Gastroesophageal sphincter (tissue), 4 donors: ENCODE measurements at places on chromosomes 6 and 20. TPM values are rescaled to one million over a fixed set of nuclear protein-coding genes. Genes with fewer than 3 reads are reported as not detected.

- no peak for ATAC-seq
These were observed 1189.4 kb upstream of the EYS start for GRCh38 chr6:66896415-66896814.

Gene BTN1A1
- not detected for total RNA-seq

Gene OR2J3
- total RNA-seq = not detected

DNA sequence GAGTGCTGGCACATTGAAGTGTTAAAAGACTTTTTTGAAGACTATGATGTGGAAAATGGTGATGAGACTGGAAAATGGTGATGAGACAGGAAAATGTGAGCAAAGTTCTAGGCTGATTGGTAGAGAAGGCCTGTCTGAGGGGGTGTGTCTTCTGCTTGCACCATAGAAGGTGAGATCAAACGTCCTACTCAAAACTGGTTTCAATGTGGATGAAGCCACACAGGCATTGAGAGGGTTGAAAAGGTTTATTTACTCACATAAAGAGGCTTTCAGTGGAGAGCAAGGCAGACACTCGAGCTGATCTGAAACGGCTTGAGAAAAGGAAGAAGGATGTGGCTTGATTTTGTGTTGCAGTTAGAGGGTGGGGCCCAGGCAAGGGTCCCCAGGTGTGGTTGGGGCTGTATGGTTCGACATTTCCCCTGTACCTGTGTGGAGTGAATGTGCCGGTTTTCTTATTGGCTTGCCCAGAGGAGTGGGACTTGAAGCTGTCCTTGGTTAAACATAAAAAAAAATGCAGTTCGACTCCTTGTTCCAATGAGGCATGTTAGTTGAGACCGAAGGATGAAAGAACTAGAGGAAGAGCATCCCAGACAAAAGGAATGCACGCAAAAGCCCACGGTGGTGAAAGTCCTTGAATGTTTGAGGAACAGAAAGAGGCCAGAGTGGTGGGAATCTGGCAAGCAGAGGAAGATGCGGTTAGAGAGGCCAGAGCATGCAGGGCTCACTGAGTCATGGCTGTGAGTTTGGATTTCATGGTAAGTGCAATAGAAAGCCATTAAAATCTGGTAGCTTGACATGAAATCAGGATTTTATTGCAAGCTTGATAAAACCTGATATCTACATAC lies 172.3 kb downstream of the EPM2A start:
- ATAC-seq = no peak

DNA sequence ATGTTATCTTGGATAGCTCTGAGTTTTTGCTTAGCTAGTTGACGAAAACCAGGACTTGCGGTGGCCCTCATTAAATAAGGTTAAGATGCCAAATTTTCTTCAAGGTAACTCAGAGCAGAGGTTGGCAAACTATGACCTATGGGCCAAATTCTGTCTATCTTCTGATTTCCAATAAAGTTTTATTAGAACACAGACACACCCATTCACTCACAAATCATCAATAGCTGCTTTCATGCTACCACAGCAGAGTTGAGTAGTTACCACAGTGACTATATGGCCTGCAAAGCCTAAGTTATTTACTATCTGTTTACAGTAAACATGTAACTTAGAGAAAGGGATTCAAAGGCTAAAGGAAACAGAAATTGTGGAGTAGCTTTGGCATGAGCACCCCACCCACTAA lies 23.6 kb downstream of the DCDC2 start:
- no peak for ATAC-seq

- ATAC-seq = peak; percentile 83
These were observed 27.7 kb upstream of the LAMA4 start for GRCh38 chr6:112281821-112282615.

Gene SCUBE3
- 2.6 TPM for total RNA-seq

Gene CRISP3
- 0.12 TPM for total RNA-seq

DNA sequence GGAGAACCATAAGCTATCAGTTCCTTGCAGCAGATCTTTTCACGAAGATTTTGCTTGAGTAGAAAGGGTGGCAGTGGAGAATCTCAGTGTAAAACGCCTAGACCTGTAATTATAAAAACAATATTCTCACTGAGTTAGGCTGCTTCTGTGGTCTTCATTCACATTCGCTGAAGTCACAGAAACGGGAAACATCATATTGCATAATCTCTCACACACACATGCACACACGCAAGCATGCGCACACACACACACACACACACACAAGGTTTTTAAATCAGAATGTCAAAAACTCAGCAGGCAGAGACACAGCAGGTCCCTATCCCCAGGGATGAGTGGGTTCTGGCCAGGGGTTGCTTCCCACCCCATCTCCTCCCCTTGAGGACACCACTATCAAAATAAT lies 175.5 kb downstream of the ATXN1 start:
- no peak for ATAC-seq

DNA sequence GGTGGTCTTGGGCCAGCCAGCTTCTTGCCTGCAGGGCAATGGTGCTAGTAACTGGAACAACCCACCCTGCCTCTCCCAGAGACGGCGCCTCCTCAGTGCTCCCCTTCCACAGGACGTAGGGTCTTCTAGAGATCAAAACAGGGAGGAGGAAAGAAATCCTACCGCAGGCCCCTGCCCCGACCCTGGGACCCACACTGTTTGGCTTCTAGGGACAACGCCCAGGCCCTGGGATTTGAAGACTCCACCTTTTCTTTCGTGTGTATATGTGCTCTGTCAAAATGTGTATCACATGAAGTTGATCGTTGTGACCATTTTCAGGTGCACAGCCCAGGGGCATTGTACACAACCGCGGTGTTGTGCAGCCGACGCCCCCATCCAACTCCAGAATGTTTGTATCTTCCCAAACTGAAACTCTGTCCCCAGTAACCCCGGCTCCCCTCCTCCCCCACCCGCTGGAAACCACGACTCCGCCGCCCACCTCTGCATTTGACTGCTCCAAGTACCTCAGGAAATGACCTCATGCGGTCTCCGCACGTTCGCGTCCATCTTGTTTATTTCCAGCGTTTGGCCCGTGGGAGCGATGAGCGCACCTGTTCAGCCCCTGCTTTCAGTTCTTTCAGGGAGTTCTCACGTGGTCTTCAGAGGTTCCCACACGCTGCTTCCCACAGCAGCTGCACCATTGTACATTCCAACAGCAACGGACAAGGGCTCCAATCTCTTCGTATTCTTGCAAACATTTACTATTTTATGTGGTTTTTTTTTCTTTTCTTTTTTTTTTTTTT lies 3.4 kb upstream of the BHLHE23 start:
- ATAC-seq = no peak

- no peak for ATAC-seq
These were observed 56.6 kb upstream of the POU3F2 start for GRCh38 chr6:98777762-98778161.
